Lung (tissue), 17 donors: ENCODE measurements at places on chromosomes 16 and 17.

DNA sequence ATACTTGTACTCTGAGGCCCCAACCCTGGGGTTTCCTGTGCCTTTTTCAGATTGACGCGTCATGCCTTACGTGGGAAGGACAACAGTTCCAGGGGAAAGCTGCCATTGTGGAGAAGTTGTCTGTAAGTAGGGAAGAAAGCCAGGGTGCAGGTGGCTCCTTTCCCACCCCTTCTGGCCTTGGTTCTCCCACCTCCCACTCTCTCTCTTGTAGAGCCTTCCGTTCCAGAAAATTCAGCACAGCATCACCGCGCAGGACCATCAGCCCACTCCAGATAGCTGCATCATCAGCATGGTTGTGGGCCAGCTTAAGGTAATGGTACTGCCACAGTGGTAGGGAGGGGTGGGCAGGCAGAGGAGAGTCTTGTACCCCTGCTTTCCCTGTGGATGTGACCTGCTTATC is 4.6 kb upstream of the EDC4 start:
- no peak for DNase-seq

- DNase-seq, result no peak
Measured at GRCh38 chr17:21146362-21147015, 19.7 kb downstream of the DHRS7B start.

GRCh38 chr16:5560084-5560483 is 462.5 kb upstream of the EEF2KMT start:
- DNase-seq, result no peak

DNA sequence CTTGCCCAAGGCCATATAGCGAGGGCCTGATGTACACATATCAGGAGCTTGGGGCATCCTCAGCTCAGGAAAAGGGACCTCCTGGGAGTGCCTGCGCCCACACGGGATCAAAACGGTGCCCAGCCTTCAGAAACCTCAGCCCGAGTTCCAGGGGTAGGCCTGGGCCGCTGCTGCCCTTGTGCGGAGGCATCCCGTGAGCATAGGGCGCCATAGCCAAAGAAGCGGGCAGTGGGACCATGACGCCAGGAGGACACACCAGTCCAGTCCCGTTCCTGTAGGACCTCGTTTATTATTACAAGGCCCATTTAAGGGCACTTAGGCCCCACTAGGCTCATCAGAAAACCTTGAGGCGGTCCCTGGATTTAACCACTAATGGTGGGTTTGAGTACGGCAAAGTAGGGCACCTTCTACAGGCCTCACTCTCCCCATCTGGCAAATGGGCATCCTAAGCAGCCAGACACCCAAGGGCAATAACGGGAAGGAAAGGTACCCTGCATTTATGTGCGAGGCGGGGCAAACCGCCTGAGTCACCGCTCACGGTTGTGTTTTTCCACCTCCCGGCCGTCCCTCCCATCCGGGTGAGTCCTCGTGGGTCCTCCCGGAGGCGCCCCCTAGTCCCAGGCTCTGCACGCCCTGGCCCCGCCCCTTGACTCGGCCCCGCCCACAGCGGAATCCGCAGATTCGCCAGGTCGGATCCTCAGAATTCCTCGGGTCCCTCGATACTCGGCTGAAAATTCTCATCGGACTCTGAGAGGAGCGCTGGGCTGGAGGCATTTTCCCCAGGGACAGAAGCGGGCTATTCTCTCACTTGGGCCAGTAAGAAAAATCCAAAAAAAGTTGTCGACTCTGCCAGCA is 726 bp upstream of the SETD1A start:
- no peak for DNase-seq

- peak; percentile 6 for DNase-seq
Measured at GRCh38 chr17:19357351-19357750, 5.2 kb downstream of the B9D1 start.
